NCI-H460 (cell line): ENCODE measurements at places on chromosomes 5 and 9. TPM values are rescaled to one million over a fixed set of nuclear protein-coding genes. Genes with fewer than 3 reads are reported as not detected.
A peak's percentile ranks its signal among the peaks of the same experiment; 100 is the strongest.

GRCh38 chr9:38675831-38676230 is 44.1 kb downstream of the FAM240B start:
- DNase-seq: no peak

Gene MLANA
- not detected in 2 replicates for total RNA-seq

- no peak for DNase-seq
These were observed 15.7 kb downstream of the BRD3OS start for GRCh38 chr9:134040781-134041648.

Gene RASGRF2
- 0.37 and 1.2 TPM in 2 replicates for total RNA-seq

DNA sequence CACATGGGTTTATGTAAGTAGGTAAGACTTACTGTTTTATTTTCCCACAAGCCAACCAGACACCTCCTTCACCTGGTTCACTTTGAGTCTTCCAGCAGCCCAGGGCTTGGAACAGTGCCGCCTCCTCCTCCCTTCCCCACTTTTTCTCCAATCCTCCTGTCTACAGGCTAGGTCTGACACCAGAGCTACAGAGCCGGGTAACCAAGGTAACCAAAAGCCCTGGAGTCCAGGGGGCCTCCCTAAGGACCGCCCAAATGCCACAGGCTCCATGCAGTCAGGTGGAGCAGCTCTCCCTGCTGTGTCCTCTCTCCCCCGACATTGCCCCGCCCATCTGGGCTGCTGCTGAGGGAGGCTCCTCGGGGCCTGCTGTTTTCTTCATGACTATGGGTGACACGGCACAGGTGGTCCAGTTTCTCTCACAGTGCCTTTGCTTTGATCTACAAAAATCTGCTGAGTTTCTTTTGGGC is 138.0 kb upstream of the EFNA5 start:
- DNase-seq: no peak

DNA sequence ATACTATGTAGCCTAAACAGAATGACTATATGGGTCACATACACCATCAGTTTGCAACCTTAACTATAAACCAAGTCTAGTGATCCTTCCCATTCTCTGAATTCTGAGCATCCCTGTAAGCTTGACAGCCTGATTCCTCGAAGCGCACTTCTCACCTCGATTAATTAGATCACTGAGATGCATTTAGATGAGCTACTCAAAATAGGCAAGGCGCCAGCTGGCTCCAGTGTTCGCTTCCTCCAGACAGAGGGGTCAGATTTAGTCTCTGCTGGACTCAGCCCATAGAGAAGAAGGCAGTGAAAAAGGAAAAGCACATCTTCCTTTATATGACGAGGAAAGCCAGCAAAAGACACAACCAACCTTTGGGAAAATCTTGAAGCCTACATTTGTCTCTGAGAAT is 371.5 kb downstream of the MLLT3 start:
- no peak for DNase-seq

- DNase-seq: no peak
These were observed 20.5 kb downstream of the SELENOP start for GRCh38 chr5:42791151-42791550.

GRCh38 chr9:89440548-89440947 is 57.4 kb downstream of the SEMA4D start:
- no peak for DNase-seq

Gene MYOZ3
- total RNA-seq: not detected in 2 replicates

GRCh38 chr9:78940121-78940855 is 631.5 kb upstream of the TLE4 start:
- DNase-seq: no peak

- no peak for DNase-seq
These were observed 59.7 kb downstream of the PRELID2 start for GRCh38 chr5:145775411-145775810.

- no peak for DNase-seq
These were observed 849.0 kb downstream of the DTWD2 start for GRCh38 chr5:118139361-118139760.

GRCh38 chr5:62327138-62328053 is 21.4 kb downstream of the KIF2A start:
- no peak for DNase-seq

DNA sequence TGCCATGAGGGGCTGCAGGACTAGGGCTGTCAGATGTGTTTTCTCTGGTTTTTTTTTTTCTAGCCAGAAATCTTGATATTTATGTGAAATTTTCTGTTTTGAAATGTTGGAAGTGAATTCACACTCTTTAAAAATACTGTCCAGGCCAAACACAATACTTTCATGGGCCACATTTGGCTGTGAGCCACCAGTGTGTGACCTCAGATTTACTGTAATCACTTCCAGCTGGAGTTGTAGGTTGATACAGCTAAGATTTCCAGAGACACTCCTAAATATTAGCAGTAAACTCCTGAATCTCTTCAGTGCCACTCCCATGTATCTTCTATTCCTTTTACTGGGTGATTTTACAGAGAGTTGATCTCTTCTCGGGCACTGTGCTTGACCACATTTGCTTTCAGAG is 92.2 kb upstream of the CKMT2 start:
- no peak for DNase-seq

DNA sequence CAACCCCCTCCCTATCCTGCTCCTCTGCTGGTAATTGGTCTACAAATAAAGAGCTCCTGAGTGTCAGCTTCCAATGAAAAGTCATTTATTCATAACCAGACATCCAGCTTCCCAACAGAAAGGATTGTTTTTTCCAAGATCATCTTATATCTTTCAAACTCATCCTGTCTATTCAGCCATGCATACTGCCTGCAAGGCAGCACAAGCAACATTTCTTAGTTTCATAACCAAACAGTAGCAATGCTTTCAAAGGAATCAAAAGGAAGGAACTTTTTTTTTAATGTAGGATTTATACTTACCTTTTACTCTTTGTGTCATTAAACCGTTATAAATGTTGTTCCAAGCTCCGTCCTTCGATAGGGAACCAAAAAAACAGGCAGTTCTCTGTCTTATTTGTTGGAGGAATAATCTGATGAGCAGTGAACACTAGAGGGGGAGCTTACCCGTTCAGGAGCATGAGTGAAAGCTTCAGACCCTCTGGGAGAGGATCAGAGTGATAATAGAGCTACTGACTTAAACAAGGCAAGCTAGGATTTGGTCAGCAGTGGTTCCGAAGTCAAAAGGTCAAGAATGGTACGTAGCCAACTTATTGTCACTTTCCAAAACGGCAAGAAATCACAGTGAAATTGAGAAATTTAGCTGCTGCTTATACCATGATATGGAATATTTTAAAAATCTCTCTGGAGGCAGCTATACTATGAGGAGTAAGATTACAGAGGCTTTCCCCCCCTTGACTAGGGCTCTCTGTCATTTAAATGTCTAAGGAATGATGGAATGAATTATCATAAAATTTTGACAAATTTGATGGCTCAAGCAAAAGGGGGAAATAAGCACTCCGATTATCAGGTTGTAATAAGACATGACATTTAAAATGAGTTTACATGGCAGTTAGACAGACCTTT is 892.9 kb downstream of the NR2F1-AS1 start:
- peak; percentile 18 for DNase-seq

DNA sequence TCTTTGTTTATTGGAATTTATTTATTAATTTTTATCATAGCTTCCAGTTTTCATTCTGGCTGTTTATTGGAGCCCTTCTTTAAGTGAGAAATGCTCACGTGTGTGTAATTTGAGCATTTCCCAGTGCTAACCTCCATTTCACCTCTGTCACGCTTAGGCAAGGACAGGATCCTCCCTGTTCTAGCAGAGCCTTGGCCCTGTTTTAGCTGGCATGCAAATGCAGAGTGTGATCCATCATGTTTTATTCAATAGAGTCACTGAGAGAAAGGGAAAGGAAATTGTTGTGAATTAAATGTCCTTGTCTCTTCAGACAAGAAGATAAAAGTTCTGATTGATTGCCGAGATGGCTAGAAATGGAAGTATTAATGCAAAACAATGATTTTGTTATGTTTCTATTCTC is 137.3 kb upstream of the ACO1 start:
- no peak for DNase-seq

GRCh38 chr5:52760695-52761366 is 26.9 kb upstream of the ITGA1 start:
- DNase-seq: no peak

DNA sequence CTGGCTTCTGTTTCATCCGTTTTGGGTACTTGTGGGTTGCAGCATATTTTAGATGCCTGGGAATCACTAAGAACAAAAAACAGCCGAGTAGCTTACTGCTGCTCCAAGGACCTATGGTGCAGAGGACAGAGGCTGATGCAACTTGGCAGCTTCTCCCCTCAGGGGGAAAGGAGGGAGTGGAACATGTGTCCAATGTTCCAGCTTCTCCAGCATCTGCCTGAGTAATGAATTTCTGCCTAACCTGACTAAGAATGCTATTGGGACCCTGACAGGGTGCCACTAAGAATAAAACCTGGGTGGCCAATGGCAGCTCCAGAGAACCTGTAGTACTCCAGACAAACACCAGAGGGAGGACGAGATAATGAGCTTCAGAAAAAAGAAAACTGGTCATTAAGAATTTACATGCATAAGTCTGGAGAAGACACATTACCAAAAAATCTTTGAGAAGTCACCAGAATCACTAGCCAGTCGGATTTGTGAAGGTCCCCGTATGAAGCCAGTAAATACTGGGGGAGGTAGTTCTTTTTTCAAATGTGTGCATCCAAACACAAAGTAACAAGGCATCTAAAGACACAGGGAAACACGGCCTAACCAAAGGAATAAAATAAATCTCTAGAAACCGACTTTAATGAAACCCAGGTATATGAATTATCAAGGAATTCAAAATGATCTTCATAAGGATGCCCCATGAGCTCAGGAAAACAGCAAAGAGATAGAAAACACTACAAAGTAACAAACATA is 293.5 kb downstream of the HINT1 start:
- DNase-seq: peak; percentile 30

- DNase-seq: no peak
These were observed 1107.4 kb downstream of the DTWD2 start for GRCh38 chr5:117880932-117881331.

DNA sequence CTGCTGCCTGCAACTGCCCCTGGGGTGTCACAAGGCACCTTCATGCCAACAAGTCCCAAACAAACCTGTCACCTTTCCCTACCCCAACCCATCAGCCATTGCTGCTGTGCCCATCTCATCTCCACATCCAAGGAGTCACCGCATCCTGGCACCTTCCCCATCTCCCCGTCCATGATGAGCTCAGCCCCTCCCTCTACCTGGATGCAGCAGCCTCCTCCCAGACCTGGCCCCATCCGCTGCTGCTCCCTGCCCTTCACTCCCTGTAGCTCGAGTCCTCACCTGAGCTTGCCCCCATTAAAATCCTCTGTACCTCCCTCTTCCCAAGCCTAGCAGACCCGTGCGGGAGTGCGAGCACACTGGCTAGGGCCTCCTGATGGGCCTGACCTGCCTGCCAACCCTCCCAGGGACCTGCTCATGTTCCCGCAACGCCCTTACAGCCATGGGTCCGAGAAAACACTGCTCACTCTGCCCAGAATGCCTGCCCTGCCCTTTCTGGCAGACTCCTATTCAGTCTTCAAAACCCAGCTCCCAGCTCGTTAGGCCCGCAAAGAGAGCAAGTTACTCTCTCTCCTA is 110.6 kb downstream of the ADAMTS2 start:
- no peak for DNase-seq

- no peak for DNase-seq
These were observed 165.5 kb upstream of the NFIL3 start for GRCh38 chr9:91589101-91589553.

Gene EFNA5
- 50.0 and 50.2 TPM in 2 replicates for total RNA-seq

- no peak for DNase-seq
These were observed 30.6 kb downstream of the CLINT1 start for GRCh38 chr5:157828105-157828943.

GRCh38 chr9:87088192-87088591 is 140.9 kb upstream of the GAS1 start:
- no peak for DNase-seq

DNA sequence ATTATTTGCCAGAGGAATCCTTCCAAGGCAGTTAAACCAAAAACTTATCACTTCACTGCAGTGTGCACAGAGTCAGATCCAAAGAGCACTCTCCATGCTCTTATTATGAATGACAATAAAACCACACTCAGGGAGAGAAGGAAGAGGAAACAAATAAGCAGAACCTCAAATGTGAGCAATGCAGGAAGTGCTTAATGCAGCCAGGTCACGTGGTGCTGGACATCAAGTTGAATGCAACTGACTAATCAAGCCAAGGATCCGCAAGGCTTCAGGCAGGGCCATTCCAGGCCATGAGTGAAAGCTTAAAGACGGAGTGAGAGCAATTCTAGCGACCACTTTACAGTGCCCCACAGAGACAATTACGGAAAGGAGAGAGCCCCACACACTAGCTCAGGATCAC is 230.4 kb upstream of the PUM3 start:
- DNase-seq: no peak

DNA sequence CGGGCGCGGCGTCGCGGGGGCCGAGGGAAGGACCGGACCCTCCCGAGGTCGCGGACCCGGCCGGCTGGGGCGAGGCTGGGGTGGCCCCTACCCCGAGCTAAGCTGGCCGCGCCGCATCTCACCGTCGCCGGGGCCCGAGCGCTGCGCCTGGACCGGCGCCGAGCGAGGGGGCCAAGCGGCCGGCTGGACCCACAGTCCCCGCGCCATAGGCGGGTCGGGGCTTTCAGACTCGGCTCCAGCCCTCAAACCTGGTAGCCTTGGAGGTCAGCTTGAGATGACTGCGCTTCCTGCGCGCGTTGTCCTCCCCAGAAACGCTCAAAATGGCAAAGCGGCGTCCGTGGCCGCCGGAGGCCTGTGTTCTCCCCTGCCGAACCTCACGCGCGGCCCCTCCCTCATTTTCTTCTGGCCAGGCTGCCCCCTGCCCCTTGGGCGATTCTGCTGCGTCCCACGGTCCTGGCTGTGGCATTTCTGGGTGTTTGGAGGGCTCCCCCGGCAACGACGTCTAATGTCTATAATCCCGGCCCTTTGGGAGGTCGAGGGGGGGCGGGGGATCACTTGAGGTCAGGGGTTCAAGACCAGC is 8.7 kb upstream of the GRIN1 start:
- DNase-seq: no peak

DNA sequence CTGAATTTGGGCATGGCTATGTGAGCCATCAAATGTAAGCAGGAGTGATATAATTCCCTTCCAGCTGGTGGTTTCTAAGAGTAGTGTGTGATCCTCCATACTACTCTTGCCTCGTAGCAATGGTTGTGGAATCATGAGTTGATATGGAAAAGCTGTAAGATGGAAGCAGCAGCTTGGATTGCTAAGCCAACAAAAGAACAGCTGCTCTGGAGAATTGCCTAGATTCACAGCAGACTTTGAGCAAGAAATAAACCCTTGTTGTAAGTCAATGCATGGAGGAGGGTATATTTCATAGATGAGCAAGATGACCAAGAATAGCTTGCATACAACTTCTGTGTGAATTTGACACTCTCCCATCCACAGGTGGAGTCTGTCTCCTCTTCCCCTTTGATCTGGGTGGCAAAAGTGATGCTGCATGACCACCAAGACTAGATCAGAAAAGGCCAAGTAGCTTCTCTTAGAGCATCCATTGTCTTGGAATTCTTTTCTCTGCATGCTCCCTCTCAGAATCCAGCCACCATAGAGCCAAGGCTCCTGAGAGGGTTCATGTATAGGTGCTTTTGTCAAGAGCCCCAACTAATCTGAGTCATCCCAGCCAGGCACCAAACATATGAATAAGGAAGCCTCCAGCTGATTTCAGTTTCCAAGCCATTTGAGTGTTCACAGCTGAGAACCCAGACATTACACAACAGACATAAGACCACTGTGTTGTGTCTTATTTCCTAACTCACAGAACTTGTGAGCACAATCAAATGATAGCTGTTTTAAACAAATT is 79.0 kb downstream of the PRLR start:
- no peak for DNase-seq
